ENCODE measurements at places on chromosomes 16 and 17. TPM values are rescaled to one million over a fixed set of nuclear protein-coding genes. Genes with fewer than 3 reads are reported as not detected.

Gene MAP2K6
- 2.2 TPM for total RNA-seq

Gene EFTUD2
- 85.4 TPM for total RNA-seq

Gene CLDN7
- 57.8 TPM for total RNA-seq

Gene SP6
- 12.7 TPM for total RNA-seq

Gene ZNF423
- total RNA-seq, result 0.26 TPM

Gene P2RX5
- total RNA-seq, result 3.0 TPM

Gene NPIPA3
- 6.3 TPM for total RNA-seq

Gene TMEM235
- total RNA-seq, result not detected

Gene HIC1
- 0.67 TPM for total RNA-seq

Gene MYOCD
- total RNA-seq, result not detected

Gene IRX6
- 0.11 TPM for total RNA-seq

Gene TLCD1
- 7.8 TPM for total RNA-seq

Gene STH
- not detected for total RNA-seq

Gene TMEM97
- total RNA-seq, result 12.5 TPM

Gene CACNG1
- not detected for total RNA-seq

Gene CDH13
- total RNA-seq, result 141 TPM

Gene HOXB7
- total RNA-seq, result not detected

Gene CAPNS2
- 1.1 TPM for total RNA-seq

Gene GUCY2D
- 0.08 TPM for total RNA-seq

Gene GOSR1
- total RNA-seq, result 54.6 TPM

Gene DPH1
- 29.0 TPM for total RNA-seq

Gene SAMD14
- total RNA-seq, result 0.33 TPM

Gene LITAFD
- not detected for total RNA-seq

Gene C16orf95
- 3.5 TPM for total RNA-seq

Gene PYCARD
- 30.3 TPM for total RNA-seq

Gene ACE
- not detected for total RNA-seq

Gene TRAF4
- total RNA-seq, result 113 TPM

Gene UBTF
- 60.1 TPM for total RNA-seq

Gene TLCD2
- total RNA-seq, result 2.2 TPM

Gene PDILT
- not detected for total RNA-seq

Gene CCDC200
- total RNA-seq, result not detected

Gene CCL2
- 3.3 TPM for total RNA-seq

Gene MARCHF10
- not detected for total RNA-seq

Gene CDH16
- total RNA-seq, result 0.28 TPM

Gene CLCN7
- 52.9 TPM for total RNA-seq

Gene BIRC5
- 25.7 TPM for total RNA-seq

Gene PPY
- not detected for total RNA-seq

Gene GJC1
- total RNA-seq, result 7.0 TPM

Gene C17orf67
- 0.17 TPM for total RNA-seq

Gene IRF8
- total RNA-seq, result not detected

Gene CPD
- total RNA-seq, result 136 TPM

Gene SCGB1C2
- not detected for total RNA-seq

Gene KRTAP4-4
- not detected for total RNA-seq
